ENCODE measurements at places on chromosomes 4 and X.

DNA sequence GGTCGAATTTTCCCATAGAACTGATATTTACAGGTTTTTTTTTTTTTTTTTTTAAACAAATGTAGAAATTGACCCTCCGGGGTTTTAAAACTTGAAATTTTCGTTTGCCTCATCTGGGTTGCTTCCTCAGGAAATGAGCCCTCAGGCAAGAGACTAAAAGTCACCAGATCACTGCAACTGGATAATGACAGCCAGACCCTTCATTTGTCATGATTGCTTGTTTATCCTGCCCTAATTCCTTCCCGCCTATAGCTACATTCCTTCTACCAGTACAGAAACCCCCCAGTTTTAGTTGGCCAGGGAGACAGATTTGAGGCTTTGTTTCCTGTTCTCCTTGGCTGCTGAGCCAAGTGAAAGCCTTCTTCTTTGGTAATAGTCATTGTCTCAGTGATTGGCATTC lies 44.0 kb upstream of the IGFBP7 start:
- DNase-seq, result no peak
- peak overlapping the region; percentile 64 for H3K27ac ChIP-seq
- H3K4me3 ChIP-seq, result no peak overlapping the region
- H3K36me3 ChIP-seq, result peaks cover 15% of the 10 kb centered on the region

DNA sequence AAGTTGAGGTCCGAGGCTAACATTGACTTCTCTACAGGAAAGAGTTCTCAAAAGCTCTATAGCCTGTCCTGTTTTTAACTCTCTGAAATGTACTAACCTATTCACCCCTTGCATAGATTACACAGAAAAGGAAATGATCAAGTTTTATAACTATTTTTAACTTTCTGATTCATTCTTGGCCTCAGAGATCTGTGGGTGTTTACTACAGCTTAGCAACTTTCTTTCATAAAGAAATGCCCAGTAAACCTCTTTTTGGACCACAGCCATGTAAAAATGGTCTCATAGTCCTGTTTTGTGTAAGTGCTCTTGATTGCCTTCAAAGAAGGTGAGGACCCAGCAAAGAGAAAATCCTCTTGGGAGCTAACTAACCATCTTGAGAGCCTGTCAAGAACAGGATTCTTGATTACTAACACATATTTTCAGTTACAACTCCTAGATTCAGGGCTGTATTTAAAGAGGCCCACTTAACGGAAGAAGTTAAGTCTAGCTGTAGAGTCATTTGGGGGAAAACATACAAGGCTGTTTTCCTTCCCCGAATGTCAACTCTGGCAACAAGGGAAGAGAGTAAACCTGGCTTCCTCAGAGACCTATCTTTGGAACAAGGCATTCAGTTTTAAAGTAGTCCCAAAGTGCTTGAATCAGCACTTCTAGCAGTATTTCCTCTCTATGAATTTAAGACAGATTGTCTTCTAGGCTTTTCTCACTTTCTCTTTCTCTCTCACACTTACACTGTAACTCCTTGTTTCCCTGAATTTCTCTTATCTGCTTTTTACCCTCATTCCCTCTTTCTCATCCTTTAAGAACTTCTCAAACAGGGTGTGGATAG lies 78.2 kb downstream of the IL21 start:
- H3K4me3 ChIP-seq, result no peak overlapping the region
- no peak overlapping the region for H3K27ac ChIP-seq
- no peaks in the 10 kb centered on the region for H3K27me3 ChIP-seq
- H3K4me1 ChIP-seq, result no peaks in the 10 kb centered on the region
- H3K36me3 ChIP-seq, result no peaks in the 10 kb centered on the region

DNA sequence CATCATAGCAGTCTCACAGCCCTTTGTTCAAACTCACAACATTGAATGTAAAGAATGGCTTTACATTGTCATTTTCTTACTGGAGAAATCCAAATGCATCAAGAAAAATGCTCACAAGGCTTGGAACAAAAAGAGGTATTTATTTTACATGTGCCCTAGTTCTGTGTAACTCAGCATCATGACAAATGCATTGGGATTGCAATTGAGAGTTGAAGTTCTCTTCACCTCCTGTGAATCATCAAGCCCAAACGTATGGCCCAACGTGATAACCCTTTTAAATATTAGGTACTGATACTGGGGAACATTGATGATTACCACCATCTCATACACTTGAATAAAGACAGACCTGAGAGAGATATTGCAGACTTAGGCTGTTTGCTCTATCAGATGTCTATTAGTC lies 61.6 kb downstream of the GASK1B start:
- peaks cover 5% of the 10 kb centered on the region for H3K27me3 ChIP-seq
- no peak for DNase-seq
- no peaks in the 10 kb centered on the region for H3K4me1 ChIP-seq
- no peak overlapping the region for H3K27ac ChIP-seq

GRCh38 chr4:41322617-41323016 lies 65.9 kb downstream of the UCHL1 start:
- H3K4me1 ChIP-seq, result peaks cover 19% of the 10 kb centered on the region
- no peaks in the 10 kb centered on the region for H3K36me3 ChIP-seq
- DNase-seq, result no peak
- H3K27ac ChIP-seq, result no peak overlapping the region

DNA sequence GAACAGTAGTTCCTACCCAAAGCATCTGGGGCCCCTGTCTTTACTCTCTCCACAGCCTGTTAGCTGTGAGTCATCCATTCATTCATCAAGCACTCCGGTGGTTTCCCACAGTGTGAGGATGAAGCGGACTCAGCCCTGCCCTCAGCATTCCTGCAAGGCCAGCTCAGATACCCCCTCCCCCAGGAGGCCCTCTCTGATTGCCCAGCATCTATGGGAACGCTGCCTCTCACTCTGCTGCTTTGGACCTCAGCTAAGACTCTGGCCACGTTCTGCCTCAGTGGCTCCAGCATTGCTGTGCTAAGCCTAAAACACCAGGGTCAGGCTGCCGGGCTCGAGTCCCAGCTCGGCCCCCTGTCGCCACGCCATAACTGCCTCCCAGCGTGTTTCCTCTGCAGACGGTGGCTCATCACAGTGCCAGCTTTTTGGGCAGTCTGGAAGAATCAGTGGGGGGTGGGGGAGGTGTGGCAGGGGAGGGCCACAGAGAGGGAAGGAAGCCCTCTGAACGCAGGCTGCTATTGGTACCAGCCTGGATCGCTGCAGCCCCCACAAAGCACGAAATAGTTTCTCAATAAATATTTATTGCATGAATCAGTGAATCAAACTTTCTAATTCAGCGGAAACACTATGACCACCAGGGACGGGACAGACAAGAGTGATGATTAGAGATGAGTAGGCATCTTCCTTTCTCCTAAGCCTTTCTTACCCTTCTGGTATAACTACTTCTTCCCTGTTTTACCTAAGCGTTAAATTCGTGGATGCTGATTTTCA lies 74.4 kb downstream of the SORCS2 start:
- no peaks in the 10 kb centered on the region for H3K27me3 ChIP-seq
- no peak overlapping the region for H3K4me3 ChIP-seq
- DNase-seq, result no peak
- peaks cover 11% of the 10 kb centered on the region for H3K36me3 ChIP-seq
- no peak overlapping the region for H3K27ac ChIP-seq

GRCh38 chr4:107603430-107603829 lies 116.6 kb downstream of the PAPSS1 start:
- no peaks in the 10 kb centered on the region for H3K27me3 ChIP-seq
- no peak overlapping the region for H3K27ac ChIP-seq
- no peak overlapping the region for H3K4me3 ChIP-seq
- H3K4me1 ChIP-seq, result no peaks in the 10 kb centered on the region

DNA sequence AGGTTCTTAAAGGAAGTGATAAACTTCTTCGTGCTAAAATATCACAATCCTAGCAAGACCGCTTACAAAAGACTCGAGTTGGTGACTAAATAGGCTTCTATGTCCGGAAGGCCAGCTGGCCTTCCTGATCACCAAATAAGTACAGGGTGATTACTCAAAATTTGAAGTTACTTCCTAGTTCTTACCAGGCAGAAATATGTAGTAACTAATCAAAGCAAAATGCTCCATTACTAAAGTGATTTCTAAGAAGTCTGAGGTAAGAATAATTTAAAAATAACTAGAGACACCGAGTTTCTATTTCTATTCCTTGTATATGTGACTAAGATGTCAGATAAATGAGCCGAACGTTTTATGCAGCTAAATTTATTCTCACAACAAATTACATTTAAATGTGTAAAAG lies 62.2 kb downstream of the NSUN7 start:
- H3K4me1 ChIP-seq, result no peaks in the 10 kb centered on the region
- no peak for DNase-seq
- H3K36me3 ChIP-seq, result peaks cover 31% of the 10 kb centered on the region
- H3K27ac ChIP-seq, result peak overlapping the region; percentile 48

DNA sequence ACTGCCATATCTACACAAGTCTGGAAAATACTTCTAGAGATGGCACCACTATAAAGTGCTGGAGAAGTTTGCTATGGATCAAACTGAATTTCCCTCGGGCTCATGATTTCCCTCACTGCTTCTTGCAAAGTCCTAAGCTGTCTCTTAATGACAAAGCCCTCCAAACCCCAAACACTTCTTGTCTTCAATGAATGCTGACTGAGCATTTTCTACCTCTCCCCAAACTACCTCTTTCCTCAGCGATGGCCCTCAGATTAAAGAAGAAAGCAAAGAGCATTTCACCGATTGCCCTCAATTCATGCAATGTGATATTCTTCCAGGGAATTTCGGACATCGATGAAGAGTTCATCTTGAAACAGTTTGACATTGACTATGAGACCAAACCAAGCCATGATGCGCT lies 19.7 kb downstream of the FAM47E start:
- no peak for DNase-seq
- H3K4me1 ChIP-seq, result peaks cover 9% of the 10 kb centered on the region
- H3K27me3 ChIP-seq, result peaks cover 14% of the 10 kb centered on the region
- no peak overlapping the region for H3K4me3 ChIP-seq
- no peak overlapping the region for H3K27ac ChIP-seq

- no peaks in the 10 kb centered on the region for H3K36me3 ChIP-seq
- no peaks in the 10 kb centered on the region for H3K27me3 ChIP-seq
- H3K27ac ChIP-seq, result no peak overlapping the region
- no peaks in the 10 kb centered on the region for H3K4me1 ChIP-seq
- H3K4me3 ChIP-seq, result no peak overlapping the region
Observed at GRCh38 chr4:158993891-158994290, 109.0 kb upstream of the RAPGEF2 start.
